Stimulated activated CD4-positive, alpha-beta T cell treated with anti-CD3 and anti-CD28 coated beads, Interleukin-4, amount 100 ng/mL, for 48 hours (primary cell): ENCODE measurements at places on chromosomes 7 and 10.
A peak's percentile ranks its signal among the peaks of the same experiment; 100 is the strongest.

- no peak for DNase-seq
Measured at GRCh38 chr10:79409726-79410085, 35.7 kb downstream of the ZCCHC24 start.

DNA sequence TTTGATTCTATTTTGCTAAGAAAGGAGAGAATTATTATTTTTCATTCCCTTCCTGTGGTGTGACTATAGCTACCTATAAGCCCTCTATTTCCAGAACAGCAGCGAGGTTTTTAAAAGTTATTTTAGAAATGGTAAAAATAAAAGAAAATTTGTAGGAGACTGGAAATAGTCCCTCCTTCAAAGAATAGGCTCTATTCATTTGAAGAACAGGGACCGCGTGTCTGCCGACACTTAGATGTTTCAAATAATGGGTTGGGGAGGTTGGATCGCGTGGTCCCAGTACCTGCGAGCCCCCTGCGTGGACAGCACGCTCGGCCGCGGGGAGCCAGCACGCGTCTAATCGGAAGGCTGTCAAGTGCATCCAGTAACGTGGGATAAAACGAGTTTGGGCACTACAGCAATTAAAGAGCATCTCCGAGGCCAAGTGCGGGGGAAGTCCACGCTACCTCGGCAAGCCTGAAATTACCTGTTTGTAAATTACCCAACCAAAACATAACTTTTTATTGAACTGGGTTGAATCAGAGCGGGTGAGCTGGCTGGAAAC lies 1.0 kb downstream of the CACNA2D1 start:
- no peak for DNase-seq

- DNase-seq: no peak
Measured at GRCh38 chr7:146414373-146414772, 297.8 kb downstream of the CNTNAP2 start.

DNA sequence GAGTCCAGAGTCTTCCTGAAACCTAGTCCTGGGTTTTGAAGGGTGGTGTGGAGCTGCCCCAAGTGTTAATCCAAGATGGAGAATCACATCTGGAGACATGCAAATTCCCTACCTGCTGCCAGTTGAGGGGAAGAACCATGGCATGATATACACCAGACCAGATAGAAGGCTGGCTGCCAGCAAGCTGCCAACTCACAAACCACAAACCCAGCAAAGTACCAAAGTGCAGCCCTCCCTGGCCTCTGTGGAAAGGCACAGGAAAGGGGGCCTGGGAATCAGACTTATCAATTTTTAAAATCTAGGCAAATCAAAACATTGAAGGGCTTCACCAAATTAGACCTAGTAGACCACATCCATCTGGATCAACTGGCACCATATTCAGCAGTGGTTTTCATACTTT lies 157.0 kb downstream of the TMEM26 start:
- no peak for DNase-seq

GRCh38 chr10:121594076-121594475 lies 4.2 kb downstream of the FGFR2 start:
- DNase-seq: no peak

GRCh38 chr10:114478281-114478680 lies 74.0 kb upstream of the AFAP1L2 start:
- DNase-seq: no peak

GRCh38 chr10:59805014-59805413 lies 51.8 kb upstream of the MRLN start:
- peak; percentile 4 for DNase-seq

GRCh38 chr7:106060394-106060920 lies 51.7 kb downstream of the SYPL1 start:
- no peak for DNase-seq

DNA sequence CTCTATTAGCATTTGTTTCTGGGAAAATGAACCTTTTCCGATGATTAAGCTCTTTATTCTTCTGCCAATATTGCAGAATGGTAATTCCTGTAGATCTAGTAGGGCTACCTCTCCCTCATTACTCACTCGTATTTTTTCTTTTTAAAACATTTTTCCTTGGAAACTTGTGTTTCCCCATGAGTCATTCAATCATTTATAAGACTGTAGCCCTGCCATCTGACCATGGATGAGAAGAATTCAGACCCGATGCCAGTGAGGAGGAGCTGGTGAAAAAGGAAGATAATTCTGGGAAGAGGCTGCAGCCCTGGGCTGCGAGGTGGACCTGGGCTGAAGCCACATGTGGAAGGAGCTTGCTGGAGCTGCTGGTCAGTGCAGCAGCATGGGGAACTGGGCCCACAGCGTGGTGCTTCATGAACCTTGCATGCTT lies 242.8 kb downstream of the KLF6 start:
- no peak for DNase-seq

GRCh38 chr10:33099748-33100147 lies 141.7 kb upstream of the ITGB1 start:
- no peak for DNase-seq

DNA sequence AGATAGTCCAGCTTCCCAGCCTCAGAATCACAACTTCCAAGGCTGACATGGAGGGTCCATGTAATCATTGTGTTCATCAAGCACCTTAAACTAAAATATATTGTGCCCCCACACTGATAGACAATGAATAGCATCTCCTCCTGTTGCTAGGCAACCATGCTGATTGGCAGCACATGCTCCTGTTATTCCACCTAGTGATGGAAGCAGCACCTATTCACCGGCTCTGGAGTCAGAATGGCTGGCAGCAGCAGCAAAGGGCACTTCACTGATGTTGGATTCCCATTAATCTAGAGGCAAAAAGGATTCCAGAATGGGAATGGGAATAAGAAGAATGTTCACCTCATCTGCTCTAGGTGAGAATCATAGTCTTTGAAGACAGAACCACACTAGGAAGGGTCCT lies 55.0 kb downstream of the RELN start:
- DNase-seq: no peak

DNA sequence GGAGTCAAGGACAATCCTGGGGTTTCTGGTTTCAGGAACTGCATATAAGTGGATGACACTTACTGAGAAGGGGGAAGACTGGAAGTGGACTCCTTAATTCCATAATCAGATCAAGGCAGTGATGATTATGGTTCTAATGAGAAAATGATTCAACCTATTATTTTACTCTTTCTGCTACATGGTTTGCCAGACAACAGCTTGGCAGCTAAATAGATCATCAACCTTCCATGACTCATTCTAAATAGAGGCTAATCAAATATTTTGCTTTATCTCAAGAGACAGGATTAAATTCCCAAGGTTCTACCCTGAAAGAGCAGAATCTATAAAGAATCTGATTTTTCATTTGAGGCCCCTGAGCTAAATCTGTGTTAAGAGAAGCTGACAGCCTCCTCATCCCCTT lies 46.3 kb downstream of the CNNM1 start:
- DNase-seq: no peak
